ENCODE measurements at places on chromosomes 4 and X.

GRCh38 chr4:84224522-84224921 lies 274.6 kb downstream of the NKX6-1 start:
- DNase-seq = no peak

DNA sequence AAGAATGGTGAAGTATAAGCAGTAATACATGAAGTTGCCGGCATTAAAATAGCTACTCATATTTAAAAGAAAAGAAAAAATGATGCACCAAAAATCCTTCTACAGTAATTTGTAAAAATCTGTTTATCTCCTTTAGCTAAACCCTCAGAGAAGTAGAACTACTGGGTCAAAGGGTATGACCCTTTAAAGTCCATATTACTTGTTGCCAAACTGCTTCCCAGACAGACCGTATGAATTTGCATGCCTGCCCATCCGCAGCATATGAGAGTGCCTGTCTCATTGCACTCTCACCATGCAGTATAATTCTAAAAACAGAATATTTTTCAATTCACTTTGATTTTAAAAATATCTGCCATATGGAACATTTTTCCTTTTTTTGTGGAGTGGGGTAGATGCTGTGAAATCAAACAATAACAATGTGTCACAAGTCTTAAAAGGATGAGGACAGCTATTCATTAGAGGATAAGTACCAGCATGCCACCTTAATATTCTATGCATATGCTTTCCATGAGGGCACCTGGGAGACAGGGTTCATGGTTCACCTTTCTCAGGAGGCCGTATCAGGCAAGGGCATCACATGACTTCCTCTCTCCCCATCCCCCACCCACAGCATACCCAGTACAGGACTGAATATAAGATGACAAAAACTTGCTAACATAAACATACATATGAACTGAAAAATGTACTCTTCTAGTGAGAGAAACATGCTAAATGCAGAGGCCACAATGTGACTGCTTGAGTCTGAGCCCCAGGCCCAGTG lies 17.8 kb downstream of the ZDHHC9 start:
- DNase-seq = no peak

- peak; percentile 40 for DNase-seq
Measured at GRCh38 chr4:56505269-56506130, at the start of gene ARL9. ARL9 (plus strand) TSS chr4:56505791; CDS start chr4:56505863, 72 bp downstream.

GRCh38 chr4:94413085-94413840 lies 38.5 kb upstream of the PDLIM5 start:
- no peak for DNase-seq

- no peak for DNase-seq
Measured at GRCh38 chr4:38386654-38387188, 277.3 kb upstream of the KLF3 start.

DNA sequence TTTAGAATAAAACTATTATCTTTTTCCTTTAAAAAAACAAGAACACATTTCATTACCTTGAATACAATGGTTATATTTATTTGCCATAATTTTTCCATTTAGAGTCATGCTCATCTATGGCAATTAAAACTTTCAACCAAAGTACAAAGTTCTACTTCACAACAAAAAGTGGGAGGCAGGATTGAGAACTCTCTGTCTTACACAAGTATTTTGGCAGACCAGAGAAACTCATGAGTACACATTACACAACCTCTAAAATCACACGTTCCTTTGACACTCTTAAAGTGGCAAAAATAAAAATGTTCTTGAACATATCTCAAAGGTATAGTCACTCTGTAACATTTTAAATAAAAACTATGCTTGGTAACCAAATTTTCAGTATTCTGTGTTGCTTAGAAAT lies 213.4 kb downstream of the IL15 start:
- DNase-seq = no peak

GRCh38 chr4:139550724-139551429 lies 5.1 kb downstream of the SETD7 start:
- no peak for DNase-seq

DNA sequence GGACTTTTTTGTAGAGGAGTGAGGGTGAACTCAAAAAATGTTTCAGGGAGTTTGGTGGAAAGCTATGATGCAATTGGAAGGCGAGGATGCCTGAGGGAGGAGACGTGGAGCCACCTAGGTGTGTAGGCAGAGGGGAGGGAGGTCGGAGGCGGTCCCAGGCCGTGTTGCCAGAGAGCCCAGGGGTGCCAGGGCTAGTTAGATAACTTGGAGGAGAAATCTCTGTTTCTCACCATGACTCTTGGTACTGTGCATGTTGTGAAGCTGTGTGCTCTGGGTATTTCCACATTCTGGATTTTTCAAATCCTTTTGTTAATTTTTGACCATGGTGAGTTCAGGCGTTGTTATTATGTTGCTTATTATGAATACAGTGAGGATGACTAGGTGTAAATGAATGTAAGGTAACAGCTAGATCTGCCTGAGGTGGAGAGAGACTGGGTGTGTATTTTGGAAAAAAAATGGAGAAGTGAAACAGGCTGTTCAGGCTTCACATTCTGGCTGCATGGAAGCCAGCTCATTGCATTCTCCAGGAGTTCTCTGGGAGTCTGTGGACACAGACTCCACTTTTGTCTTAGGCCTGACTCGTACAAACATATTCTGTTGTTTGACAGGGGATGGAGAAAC lies 4.5 kb downstream of the RAB9A start:
- DNase-seq = no peak

- DNase-seq = no peak
Measured at GRCh38 chrX:6095469-6095868, 133.2 kb downstream of the NLGN4X start.

DNA sequence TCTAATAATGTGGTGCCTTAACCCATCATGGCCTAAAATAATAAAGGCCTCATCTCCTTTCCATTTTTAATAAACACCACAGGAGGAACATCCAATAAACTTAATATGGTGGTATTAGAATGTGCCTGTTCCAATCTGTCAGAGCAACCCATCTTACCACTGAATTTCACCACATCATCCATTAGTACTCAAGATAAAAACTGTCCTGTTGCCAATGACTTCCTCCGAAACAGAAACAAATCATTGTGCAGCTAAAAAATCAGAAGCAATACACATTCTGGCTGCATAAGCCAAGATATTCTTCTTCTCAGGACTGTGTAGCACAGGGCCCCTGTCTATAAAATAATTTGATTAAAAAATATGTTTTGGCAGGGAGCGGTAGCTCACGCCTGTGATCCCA lies 18.5 kb downstream of the TLR10 start:
- DNase-seq = no peak

DNA sequence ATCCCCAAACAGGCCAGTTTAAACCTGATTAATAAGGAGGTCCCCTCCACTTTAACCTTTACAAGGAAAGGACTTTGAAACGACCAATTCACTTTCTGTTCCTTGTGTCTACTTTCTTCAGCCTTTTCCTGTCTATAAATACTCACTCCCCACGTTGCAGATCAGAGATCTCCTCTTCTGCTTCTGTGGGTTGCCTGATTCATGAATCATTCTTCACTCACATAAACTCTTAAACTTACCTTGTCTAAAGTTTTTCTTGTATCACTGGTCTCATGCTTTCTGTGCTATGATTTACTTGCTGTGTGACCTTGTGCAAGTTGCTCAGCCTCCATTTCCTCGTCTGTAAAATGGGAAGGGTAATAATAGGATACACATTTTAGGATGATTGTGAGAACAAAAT lies 236.1 kb downstream of the QDPR start:
- no peak for DNase-seq

- no peak for DNase-seq
Measured at GRCh38 chrX:150291014-150291413, 72.1 kb upstream of the MAMLD1 start.

DNA sequence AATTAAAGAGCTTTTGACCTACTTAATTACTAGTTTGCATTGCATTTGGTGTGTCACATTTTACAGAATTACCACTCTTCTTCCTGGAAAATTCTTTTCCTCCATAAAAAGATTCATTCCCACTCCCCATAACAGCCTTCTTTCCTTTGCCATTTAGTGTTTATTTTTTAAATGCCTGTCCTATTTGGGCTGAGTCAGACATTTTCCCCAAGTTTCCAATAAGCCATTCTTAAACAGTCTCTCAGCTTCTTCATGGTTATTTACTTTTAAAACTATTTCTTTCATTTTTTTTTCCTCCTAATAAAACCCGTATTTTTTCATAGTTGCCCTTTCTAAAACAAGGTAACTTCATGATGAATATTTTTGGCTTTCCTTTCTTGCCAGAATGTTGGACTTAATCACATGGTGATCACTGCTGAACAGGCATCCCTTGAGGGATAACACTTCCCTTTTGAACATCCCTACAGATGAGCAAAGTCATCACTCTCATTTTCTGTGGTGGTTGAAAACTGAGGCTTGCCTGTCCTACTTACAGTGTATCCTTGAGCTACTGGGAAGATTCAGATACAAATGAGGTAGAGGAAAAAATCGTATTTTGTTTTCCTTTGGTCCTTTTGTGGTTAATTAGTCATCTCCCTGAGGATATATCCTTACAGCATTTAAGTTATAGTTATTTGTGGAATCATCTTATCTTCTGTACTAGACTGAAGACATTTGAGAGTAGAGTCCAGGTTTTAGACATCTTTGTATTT lies 520.5 kb upstream of the NR3C2 start:
- DNase-seq = no peak

- peak; percentile 25 for DNase-seq
Measured at GRCh38 chr4:153028535-153028934, 92.4 kb downstream of the FHDC1 start.

- no peak for DNase-seq
Measured at GRCh38 chr4:87944967-87945366, 30.5 kb upstream of the SPP1 start.

GRCh38 chr4:147547314-147548056 lies 66.6 kb downstream of the EDNRA start:
- no peak for DNase-seq

DNA sequence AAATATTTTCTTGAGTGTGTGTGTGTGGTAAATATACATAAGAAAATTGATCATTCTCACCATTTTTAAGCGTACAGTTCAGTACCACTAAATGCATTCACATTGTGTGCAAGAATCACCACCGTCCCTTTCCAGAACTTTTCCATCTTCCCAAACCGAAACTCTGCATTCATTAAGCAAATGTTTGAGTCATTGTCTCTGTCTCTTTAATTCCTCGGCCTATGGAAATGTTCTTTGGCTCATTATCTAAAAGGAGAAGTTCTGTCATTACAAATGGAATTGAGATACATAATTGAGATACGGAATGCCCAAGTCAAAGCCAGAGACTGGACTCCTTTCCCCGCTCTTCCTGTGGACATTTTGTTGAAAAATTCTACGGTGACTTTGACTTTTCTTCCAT lies 168.9 kb downstream of the DCLK2 start:
- no peak for DNase-seq

DNA sequence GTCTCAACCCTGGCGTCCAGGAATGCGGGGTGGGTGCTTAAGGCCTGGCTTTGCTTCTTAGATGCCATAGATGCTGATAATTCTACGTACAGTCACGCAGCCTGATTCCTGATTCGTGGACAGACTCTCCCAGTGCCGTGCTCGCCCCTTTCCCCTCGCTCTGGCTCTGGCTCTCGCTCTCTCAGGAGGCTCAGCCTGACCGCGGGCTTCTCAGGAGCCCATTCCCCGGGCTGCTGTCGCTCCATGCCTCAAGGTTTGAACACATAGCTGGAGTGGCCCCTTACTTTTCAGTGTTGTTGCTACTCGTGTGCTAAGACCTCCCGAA lies 59.2 kb upstream of the ZC4H2 start:
- DNase-seq = no peak

DNA sequence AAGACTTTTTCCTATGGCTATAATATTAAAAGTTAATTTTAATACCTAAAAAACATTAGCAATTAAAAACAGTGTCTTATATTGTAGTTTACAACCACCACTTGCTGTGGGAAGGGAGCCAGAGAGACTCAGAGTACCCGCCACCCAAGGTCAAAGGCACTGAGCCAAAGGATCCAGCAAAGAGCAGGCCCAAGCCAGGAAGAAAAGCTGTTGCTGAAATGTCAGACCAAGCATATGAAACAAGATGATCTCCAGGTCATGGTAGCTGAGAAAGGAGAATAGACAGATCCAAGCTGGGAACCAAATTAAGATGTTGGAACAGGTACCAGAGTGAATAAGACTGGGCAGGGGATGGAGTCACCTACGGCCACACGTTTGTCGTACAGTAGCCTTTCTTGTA lies 18.8 kb upstream of the ATOH1 start:
- no peak for DNase-seq

DNA sequence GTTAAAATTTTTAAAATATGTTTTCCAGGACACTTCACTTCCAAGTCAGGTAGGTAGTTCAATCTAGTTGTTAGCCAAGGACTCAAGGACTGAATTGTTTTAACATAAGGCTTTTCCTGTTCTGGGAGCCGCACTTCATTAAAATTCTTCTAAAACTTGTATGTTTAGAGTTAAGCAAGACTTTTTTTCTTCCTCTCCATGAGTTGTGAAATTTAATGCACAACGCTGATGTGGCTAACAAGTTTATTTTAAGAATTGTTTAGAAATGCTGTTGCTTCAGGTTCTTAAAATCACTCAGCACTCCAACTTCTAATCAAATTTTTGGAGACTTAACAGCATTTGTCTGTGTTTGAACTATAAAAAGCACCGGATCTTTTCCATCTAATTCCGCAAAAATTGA lies 49.7 kb downstream of the XIAP start:
- DNase-seq = no peak

GRCh38 chr4:185318679-185319078 lies 77.0 kb downstream of the LRP2BP start:
- peak; percentile 81 for DNase-seq

DNA sequence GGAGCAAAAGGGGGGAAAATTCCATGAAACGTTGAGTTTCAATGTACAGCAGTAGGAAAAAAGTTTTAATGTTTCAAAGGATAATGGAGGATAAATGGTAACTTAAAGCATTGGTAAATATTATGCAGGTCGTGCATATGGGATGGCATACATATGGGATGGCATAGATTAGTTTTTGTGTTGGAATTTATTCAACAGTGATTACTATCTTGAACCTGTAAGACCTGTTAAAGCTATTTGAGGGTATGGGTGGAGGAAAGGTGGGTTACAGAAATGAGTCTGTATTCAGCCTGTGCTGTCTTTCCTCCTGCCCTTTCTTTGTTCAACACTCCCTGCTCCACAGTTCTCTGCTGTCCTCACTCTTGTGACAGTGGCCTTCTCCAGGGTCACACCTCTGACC lies 54.6 kb downstream of the ARHGAP10 start:
- no peak for DNase-seq

DNA sequence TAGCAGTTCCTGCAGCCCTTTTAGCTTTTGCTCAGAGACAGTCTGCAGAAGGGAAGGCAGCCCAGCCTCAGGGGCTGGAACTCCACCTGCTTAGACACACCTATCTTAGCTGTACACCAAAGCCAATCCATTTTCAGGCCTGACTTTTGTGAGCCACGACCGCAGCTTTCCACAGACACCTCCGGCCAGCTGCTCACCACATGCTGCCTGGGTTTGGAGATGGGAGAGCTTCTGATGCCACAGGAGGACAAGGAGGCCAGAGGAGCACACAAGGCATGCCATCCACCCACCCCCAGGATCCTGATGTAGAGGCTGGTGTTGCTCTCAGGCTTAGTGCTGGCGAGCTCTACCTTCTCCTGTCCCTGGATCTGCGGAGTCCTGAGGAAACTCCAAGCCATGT lies 141.8 kb upstream of the NALF2 start:
- DNase-seq = no peak

GRCh38 chr4:73098016-73098415 lies 28.5 kb upstream of the COX18 start:
- no peak for DNase-seq
